ENCODE measurements at places on chromosomes 11 and 22.
A peak's percentile ranks its signal among the peaks of the same experiment; 100 is the strongest.

- DNase-seq = no peak
Measured at GRCh38 chr11:129974237-129974636, 28.4 kb downstream of the PRDM10 start.

DNA sequence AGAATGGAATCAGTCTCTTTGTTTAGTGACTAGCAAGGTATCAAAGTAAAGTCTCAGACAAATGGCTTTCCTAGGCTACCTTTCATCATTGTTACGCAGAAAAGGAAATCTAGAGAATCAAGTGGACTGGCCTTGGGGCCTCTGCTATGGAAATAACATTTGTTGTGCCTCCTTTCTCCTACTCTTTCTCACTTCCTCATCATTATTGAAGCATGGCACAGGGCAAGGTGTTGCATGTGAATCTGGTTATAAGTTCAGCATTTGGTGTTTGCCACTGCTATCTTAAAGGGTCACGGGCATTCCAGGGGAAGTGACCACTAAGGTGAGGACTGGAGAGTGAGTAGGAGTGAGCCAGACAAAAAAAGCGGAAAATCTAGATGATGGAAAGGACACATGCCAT, 54.9 kb downstream of the GLYATL1 start:
- no peak for DNase-seq

DNA sequence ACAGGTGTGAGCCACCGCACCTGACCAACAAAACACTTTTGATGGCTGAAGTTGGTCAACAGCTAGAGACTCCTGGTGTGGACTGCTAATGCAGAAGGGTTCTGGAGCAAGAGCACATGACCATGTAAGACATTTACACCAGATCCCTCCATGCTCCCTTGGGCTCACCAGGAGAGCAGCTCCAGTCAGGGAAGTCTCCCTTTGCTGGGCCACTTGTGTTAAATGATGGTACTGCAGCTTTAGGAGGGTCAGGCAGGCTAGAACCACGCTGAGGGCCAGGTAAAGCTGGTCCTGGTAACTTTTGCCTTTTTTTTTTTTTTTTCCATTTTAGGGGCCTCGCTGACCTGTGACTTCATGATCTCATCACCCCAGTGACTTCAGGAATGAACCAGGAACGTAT, 146.4 kb downstream of the FBXO7 start:
- no peak for DNase-seq

DNA sequence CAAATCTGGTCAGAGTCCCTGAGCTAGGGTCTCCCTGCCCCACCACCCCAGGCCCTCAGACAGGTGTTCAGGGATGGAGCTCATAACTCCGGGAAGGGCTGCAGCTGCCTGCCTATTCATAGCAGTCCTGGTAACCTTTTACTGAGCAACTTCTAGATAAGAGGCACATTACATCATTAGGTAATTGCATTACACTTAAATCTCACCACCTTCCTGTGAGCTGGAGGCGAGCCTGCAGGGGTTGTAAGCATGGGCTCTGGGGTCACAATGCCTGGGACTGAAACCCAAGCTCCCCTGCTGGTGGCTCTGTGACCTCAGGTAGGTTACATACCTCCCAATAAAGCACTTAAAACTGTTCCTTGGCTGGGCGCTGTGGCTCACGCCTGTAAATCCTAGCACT, 22.5 kb downstream of the TP53I11 start:
- no peak for DNase-seq

DNA sequence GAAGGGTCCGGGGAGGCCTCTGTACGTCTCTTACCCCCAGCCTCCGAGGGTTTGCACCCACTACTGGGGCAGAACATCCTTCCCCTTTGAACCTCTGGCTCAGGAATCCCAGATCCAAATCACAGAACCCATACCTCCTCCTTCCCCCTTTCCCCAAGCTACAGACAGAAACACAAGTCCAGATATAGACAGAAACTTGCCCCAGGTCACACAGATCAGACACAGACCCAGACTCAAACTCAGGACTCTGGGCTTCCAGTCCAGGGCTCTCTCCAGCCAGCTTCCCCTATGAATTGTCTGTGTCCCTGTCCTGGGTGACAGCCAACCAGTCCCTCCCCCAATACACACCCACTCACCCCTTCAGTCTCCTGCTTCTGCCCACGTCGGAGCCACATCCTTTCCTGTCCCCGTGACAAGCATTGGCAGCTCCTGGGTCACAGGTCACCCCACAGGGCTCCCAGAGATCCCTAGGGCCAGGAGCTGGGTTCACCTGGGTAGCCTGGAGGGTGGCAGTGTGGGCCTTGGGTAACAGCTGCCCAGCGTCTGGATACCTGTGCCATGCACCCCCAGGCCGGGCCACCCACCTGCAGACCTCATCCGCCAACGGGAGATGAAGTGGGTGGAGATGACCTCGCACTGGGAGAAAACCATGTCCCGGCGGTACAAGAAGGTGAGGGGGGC, 772 bp downstream of the TBC1D10C start:
- DNase-seq = no peak

DNA sequence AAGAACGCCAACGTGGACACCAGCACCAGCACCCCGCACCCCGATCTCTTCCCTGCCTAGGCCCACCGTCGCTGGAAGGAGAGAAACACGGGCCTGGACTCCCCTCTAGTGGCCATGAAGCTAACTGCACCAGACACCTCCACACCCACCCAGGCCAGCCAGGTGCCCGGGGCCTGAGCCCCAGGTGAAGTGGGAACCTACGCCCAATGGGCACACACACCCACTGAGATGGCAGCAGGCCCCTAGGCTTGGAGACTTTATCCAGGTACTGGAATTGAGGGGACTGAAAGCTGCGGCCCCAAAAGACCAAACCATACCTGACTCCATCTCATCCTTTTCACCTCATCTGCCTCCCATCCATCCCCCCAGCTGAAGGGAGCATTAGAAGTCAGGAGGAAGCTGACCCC, 81.0 kb downstream of the BUD13 start:
- no peak for DNase-seq

- DNase-seq = no peak
Measured at GRCh38 chr11:100706179-100706578, 19.1 kb downstream of the ARHGAP42 start.

- DNase-seq = no peak
Measured at GRCh38 chr11:44823006-44823405, 96.2 kb downstream of the TSPAN18 start.

DNA sequence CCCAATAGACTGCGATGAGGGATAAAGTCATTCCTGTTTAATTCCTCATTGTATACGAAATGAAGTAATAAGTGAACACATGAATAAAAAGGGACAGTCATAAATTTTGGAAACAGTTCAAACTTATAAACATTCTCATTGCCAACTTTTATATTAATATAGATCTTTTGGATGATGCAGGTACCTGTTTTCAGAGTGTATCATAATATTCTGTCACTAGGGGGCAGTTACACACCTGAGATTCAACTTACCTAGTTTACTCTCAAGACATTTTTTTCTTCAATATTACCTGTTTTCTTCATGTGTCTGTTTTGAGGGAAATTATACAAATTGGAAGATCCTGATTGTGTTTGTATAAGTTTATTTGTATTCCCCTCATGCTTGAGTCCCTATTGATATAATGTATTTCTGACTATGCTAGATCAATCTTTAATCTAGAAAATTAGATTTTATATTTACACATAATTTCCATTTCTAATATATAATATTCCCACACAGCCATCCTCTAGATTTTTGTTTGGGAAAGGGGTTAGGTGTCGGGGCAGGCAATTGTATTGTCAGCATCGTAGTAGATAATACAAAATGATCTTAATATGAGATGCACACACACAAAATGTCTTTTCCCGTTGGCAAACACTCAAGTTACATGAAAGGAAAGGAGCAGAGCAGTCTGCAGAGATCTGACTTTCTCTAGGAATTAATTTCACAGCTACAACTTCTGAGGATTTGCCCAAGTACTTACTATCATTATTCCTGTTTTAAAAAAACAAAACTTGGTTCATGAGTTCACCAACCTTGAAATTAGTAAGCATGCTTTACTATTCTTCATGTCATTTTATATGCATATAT, 18.4 kb downstream of the FDX1 start:
- DNase-seq = no peak

- no peak for DNase-seq
Measured at GRCh38 chr11:93216511-93217101, 18.8 kb upstream of the SLC36A4 start.

GRCh38 chr11:107385361-107385981, 72.2 kb downstream of the CWF19L2 start:
- DNase-seq = peak; percentile 46

- DNase-seq = no peak
Measured at GRCh38 chr11:101881586-101881985, 33.2 kb upstream of the CEP126 start.

DNA sequence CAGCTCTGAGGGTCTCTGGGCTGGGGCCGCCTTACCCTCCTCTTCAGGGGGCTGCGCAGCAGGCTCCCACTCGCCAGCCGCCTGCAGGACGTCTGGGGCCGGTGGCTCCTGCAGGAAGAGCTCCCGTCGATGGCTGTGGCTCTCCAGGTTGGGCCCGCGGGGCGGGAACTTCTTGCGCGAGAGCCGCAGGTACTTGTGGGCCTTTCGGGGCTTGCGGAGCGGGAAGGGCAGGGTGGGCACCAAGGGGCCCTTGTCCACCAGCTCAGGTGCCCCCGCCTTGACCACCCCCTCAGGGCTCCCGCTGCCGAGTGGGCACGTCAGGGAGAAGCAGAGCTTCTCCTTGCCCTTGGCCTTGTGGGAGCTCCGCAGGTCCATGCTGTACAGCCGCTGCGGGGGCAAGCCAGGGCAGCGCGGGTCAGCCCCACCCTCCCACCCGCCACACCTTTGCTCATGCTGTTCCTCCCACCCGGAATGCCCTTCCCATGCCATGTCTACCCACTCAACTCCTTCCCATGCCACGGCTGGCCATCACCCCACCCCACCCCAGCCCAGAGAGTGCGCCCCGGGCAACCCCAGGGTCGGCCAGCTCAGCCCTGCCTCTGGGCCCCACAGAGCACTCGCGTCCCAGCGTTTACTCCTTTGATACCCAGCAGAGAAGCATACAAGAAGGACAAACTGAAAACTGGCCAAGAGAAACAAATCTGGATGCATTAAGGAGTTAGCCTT, 18.0 kb downstream of the CBX7 start:
- no peak for DNase-seq

DNA sequence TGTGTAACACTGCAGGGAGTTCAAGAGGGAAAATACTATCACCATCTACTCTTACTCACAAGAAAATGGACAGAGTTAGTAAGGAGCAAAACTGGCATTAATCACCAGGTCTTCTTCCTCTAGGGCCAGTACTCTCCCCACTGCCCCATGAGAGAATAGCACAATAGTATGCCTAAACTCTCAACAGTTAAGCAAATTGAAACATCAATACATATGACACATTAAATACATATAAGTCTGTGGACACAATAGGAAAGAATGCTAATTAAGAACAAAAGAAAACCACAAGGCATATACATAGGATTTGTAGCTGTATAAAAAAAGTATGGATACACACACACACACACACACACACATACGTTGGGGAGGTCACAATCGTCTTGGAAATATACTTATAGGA, 197.9 kb upstream of the BDNF start:
- no peak for DNase-seq

DNA sequence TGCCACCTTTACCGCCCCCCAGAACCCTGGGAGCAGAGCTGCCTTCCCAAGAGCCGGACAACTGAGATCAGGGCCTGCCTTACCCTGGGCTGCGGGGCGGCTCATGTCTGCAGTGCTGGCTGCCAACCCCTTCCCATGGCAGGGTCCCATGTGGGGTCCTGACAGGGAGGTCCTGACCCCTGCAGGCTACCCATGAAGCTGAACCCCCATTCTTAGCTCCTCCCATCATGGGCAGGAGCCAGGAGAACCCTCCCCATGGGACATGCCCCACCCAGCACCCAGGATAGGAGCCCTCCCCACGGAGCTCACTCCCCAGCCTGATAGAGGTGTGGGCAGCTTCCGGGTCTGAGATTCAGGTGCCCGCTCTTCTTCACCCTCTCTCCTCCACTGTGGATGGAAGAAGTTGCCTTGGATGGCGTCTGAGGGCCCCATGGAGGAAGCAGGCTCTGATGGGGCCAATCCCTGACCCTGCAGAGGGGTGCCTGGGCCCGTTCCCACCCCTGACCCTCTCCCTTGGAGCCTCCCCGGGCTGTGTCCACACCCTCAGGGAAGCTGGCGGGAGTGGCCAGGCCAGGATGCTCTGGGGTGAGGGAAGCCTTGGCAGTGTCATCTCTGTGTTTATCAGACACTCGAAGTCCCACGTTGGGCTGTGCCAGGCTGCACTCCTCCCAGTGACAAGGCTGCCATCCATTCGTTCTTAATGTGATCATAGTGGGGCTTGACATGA, 1508.2 kb downstream of the BRD1 start:
- no peak for DNase-seq

GRCh38 chr11:126830216-126830806, 170.3 kb downstream of the KIRREL3 start:
- no peak for DNase-seq

GRCh38 chr22:44592126-44592823, 94.2 kb upstream of the RTL6 start:
- no peak for DNase-seq

DNA sequence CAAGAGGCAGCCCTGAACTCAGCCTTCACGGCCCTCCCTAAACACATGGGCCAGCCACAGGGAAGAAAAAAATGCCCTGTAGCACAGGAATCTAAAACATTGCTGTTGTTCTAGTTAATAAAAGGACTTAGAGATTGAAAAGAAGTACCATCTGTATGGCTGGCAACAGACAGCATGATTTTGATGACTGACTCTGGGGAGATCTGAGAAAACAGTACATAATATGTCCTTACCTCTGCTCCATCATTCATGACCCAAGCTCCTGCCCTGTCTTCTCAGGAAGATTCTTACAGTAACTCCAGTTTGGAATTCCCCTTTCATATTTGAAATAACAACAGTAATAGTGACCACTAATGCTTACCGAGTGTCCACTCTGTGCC, 244.2 kb downstream of the ETS1 start:
- DNase-seq = no peak

Measured in fibroblast of gingiva (primary cell).